ENCODE measurements at places on chromosomes 5 and 9.

DNA sequence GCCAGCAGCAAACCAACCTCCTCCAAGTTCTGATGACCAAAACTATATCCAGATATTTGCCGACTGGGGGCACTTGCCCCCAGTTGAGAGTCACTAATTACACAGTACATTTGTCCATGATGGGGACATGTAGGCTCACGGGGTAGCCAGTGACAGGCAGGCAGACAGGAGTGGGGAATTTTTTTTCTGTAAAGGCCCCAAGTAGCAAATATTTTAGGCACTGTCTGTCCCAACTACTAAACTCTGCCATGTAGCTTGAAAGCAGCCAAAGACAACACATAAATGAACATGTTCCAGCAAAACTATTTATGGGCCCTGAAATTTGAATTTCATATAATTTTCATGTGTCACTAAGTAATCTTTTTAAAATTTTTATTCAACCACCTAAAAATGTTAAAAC is 80.7 kb downstream of the GRIA1 start:
- no peak for DNase-seq

DNA sequence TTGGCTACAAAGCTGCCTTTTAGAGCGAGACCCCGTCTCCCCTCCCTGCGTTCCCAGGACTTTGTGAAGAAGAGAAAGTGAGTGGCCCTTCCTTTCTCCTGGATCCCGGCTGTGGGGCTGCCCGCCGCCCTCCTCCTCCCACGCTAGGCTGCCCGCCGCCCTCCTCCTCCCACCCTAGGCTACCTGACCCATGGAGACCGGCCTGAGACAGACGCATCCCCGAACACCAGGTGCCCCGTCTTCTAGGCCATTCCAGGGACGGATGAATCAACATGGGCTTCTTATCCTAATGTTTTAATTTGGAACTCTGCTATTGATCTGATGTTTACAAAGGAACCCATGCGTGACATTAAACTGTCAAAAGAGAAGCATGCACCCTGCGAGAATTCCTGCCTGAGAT is 117.3 kb upstream of the LPCAT1 start:
- DNase-seq, result no peak

DNA sequence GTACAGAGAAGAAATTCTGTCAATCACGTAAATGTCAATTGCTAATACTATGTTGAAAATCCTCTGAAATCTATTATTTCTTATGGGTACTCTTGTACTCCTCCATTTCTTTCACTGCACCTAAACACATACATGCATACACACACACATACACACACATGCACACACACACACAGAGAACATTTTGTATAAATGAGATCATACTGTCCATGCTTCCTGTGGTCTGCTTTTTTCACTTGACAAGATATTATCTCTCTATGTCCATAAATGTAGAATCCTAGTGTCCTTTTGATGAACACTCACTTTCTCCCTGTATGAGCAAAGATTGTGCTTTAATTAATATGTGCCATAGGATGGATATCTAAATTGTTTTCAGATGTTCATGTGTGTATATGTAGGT is 32.7 kb upstream of the TLR4 start:
- DNase-seq, result peak; percentile 47

GRCh38 chr5:154312576-154312975 is 122.0 kb downstream of the GALNT10 start:
- peak; percentile 37 for DNase-seq

DNA sequence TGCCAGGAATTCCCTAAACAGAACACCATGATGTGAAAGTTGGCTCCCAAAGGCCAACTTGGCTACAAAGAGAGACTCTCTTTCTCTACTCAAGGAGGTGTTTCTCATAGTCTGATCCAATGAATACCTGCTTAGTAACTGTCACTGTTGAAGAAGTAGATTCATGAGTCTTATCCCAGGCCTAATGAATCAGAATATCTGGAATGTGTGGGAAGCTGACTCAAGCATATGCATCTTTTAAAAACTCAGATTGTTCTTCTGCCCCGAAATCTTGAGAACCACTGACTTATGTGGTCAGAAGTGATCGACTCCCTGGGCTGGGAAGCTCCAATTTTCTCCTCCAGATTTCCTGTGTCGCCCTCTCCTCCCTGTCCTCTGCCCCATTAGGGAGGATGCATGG is 345.6 kb downstream of the PLK2 start:
- DNase-seq, result peak; percentile 94

DNA sequence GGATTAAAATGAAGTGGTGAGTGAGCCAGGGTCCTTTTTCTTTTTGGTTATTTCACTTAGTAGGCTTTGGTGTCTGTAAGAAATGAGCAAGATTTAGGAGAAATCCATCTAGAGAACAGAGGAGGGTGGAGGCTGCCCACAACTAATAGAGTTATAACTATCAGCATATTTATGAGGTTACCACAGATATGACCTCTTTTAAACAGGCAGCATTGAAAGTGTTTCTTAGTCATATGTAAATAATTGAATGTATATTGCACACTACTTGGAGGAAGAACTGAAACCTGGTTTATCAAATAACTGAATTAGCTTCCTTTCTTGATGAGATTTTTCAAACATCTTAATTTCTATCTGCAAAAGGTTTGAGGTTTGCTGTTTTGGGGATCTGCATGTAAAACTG is 483.1 kb upstream of the PIK3R1 start:
- DNase-seq, result no peak

- no peak for DNase-seq
These were observed 44.4 kb upstream of the SNX2 start for GRCh38 chr5:122730456-122730855.

DNA sequence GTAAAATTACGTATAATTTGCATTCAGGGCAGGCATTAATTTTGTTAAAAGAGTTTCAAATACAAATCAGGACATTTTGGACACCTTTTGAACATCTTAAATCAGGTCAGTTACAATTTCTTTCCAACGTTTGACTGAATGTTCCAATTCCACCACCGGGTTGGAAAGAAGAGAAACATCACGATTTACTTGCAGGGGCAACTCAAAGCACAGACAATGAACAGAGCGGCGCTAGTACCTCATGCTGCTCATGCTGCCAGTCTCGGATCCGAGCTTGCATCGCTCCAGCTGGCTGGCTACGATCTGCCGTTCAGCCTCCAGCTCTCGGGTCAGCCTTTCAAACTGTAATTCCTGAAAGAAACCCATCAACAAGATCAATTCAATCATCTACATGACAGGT is 339.5 kb downstream of the CTNND2 start:
- no peak for DNase-seq

DNA sequence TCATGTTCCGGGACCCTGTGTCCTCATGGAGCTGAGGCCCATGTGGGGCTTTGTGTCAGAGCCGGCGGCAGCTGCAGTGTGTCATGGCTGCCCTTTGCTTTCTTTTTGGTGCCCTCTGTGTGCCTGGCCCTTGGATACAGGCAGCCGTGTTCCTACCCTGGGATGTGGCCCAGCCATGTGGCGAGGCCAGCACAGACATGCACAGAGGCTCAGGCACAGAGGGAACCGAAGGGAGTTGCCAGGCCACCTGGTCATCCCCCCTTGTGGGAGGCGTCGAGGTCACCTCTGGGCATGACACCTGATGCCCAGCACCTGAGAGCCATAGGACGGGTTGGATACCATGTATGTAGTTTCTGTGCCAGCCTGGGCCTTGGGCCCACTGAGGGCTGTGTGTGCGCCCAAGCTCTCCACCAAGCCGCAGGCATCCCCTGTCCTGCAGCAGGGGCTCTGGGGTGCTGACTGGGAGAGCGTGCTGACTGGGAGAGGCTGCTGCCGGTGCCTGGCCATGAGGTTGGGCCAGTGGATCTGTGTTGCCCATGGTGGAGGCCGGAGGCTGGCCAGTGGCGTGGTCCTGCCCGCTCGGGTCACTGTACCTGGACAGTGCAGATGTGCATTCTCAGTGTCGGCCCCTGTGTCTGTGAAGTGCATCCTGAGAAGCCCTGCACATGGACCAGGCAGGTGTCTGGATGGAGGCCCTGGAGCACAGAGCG is 4.8 kb downstream of the NKD2 start:
- DNase-seq, result no peak

Measured in HT1080 (cell line).